Endothelial cell (in vitro differentiated cells): ENCODE measurements at places on chromosomes 1 and 21.

- no peak for DNase-seq
Observed at GRCh38 chr1:68268896-68269483, 36.7 kb upstream of the WLS start.

DNA sequence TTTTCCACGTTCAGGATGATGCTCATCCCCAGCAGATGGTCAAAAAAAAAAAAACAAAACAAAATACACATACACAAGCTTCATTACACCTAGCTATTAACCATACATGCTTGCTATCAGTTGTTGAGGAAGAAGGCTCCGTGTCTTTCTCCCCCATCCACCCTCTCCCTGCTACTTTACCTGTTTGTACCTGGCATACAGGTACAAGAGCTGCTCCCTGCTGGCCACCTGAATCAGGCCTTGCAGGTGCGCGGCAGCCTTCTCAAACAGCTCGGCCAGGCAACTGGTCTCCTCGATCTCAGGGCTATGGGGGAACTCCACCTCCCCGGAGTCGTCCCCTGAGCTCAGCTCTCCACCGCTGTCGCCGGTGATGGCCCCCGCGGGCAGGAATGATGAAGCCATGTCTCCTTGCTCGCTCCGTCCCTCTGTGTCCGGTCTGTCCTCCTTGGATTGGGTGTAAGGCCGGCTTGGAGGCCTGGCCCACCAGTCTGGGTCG, 464 bp downstream of the ACBD6 start:
- DNase-seq: no peak

- DNase-seq: no peak
Observed at GRCh38 chr1:233172201-233172600, 123.3 kb downstream of the PCNX2 start.

DNA sequence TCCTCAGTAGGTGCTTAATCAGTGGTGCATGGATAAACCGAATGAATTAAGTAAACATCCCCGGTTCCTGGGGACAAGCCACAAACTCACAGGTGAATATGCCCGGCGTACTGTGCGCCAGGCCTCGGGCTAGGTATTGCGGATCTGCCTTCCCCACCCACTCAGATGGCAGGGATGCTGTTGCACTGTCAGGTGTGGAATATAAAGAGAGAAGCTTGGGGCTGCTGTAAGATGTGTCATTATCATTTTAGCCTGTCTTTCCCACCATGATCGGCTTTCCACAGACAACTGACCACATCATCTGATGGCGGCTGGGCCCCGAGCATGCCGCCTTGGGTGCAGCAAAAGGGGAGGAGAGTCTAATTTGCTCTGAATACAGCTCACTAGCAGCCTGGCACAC, 45.4 kb upstream of the LRP8 start:
- no peak for DNase-seq

- DNase-seq: no peak
Observed at GRCh38 chr1:233957691-233958090, 53.2 kb downstream of the SLC35F3 start.

GRCh38 chr1:244173769-244174168, 122.7 kb downstream of the ZBTB18 start:
- no peak for DNase-seq

DNA sequence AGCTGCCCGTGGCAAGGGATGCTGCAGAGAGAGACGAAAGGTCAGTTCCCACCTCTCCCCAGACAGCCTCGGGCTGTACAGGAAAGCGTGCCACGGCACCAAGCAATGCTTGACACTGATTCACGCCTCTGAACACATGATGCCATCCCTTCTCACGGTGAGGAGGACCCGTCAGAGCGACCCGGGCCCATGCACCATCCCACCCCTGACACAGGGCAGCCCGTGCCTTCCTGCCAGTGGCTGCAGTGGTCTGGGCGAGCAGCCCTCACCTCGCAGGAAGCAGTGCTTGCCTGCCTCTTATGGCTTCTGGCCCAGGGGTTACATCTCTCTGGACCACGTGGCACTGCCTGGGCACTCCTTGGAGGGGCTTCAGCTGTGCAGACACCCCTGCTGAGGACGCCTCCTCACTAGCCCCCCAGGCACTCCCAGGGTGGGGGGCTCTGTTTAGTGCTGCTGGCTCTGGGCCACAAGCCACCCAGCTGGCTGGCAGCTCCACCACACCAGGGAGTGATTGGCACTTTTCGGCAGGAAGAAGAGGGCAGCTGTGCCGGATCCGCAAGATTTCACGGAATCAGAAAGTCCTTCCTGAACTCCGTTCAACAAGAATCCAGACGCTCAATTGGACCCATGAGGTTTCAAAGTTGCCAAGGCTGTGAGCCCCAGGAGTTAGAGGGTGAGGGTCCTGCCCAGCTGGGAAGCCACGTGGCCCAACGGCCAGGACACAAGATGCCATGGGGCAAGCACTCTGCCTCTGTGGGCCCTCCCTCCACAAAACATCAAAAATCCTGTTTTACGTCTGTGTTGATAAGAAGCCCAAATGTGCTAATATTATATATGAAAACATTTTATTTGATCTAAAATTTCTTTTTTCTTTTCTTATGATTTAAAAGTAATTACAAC, 34.8 kb upstream of the SLC19A1 start:
- DNase-seq: no peak

GRCh38 chr1:100325415-100326324, 26.6 kb upstream of the CDC14A start:
- DNase-seq: no peak

GRCh38 chr21:28547766-28548165, 444.9 kb downstream of the LTN1 start:
- DNase-seq: no peak

- no peak for DNase-seq
Observed at GRCh38 chr1:175000697-175001187, 995 bp downstream of the CACYBP start.

DNA sequence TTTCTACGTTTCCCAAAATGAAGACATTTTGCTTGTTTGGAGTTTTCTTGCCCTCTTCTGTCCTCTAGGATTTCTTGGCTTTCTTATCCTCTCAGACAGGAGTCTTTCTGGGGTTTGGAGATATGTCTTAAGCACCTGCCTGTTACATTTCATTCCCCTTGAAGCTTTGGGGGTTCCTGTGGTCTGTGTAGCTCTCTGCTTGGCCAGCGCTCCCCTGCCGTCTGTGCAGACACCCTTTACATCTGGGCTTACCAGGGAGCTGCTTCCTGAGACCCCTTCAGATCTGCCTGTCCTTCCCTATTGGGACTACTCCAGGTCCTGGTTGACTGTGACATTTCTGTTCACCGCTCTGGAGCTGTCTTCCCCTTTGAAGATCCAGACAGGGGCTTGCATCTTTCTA, 171.9 kb upstream of the CSF3R start:
- no peak for DNase-seq

DNA sequence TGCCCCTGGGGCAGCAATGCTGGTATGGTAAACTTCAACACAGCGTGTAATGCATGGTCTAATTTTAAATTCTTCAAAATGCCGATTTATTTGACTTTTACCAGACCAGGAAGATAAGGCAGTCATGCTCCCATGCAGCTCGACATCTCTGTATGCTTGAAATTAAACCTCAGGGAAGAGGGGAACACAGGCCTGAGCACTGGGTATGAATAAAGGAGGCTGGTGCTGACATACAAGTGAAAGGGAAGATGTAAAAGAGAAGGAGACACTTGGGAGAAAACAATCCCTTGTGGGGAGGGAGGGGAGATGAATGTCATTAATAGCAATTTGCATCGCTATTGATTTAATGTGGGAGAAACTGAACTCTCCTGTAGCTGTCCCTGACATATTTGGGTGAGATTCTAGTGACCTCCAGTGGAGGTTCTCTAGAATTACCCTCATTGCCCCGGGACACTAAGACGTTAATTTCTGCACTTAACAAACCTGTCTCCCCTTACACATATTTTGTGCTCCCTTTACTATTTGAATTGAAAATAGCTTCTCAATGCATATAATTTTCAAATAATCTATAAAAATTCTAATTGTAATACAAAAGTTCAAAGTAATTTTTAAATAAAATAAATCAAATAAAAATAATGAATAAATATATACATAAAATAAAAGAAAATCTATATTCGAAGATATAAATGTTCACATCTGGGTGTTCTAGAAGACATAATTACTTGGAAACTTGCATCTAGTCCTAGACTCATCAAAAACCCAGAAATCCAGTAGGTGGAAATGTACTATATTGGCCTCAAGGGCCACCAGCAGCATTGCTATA, 283.1 kb downstream of the LMX1A start:
- DNase-seq: peak; percentile 22

- DNase-seq: no peak
Observed at GRCh38 chr1:175472464-175472863, 270.9 kb downstream of the TNR start.

DNA sequence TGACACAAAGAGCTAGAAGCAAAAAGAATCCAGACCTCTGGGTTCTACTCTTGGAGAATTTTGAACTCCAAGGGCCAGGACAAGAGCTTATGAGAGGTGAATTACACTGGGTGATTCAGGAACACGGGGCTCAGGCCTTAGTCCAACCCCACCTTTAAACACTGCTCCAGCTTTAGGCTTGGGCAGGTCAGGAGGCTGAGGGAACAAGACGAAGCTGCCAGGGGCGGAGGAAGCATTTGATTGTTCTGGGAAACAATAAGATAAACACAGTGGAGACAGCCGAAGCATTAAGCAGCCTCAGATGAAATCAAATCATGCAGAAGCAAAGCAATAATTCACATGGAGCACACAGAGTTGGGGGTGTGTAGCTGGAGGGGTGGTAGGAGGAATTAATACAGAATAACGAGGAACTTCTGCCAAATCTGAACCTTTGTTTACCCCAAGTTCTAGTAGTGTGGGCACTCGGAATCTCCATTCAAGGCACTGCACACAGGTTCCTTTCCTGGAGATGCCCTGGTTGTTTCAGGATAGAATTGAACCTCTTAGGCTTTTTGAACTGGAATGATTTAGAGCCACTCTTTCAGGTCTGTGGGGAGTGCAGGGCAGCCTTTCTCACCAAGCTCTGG, 93.2 kb downstream of the PLXNA2 start:
- no peak for DNase-seq

GRCh38 chr1:15899266-15899665, 51.8 kb downstream of the SPEN start:
- DNase-seq: no peak

DNA sequence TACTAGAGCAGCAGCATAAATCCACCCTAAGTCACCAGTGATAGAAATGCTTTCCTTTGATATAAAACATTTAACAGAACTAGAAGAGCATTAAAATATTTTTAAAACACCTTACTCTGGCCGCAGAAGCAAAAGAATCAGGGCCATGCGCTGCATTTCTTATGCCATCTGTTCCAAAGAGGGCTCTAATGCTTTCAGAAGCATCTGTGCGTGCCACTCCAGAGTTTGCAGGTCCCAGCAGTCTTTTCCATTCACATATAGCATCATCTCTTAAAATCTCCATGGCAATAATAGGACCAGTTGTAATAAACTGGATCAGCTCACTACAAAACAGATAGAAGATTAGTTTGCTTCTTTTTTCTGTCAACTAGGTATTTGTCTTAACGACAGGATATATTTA, 69.2 kb downstream of the NME7 start:
- no peak for DNase-seq

GRCh38 chr1:28775121-28775942, 36.6 kb upstream of the OPRD1 start:
- DNase-seq: peak; percentile 66

- no peak for DNase-seq
Observed at GRCh38 chr1:167747988-167748387, 26.2 kb downstream of the MPZL1 start.

GRCh38 chr1:227796359-227796915, 19.0 kb upstream of the PRSS38 start:
- no peak for DNase-seq

DNA sequence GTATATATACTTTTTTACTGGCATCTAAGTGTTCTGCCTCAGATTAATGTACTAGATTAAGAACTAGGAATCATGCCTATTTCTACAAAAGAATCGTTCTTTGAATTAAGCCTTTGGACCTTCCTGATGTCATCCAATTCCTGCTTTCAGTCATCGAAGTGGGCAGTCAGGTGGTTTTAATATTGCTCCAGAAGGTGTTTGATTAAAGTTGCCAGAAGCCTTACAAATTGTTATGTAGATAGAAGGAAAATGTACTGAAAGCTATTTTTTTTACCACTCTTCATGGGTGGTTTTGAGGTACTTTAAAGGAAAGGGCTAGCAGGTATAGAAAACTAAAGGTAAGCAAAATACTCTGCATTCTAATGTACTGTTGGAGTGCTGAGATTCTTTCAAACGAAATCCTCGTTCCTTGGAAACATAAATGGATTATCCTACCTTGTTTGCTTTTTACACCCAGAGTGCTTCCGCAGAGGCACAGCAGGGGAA, 716 bp downstream of the CTBS start:
- no peak for DNase-seq

- no peak for DNase-seq
Observed at GRCh38 chr1:64122588-64122987, 80.8 kb upstream of the UBE2U start.

DNA sequence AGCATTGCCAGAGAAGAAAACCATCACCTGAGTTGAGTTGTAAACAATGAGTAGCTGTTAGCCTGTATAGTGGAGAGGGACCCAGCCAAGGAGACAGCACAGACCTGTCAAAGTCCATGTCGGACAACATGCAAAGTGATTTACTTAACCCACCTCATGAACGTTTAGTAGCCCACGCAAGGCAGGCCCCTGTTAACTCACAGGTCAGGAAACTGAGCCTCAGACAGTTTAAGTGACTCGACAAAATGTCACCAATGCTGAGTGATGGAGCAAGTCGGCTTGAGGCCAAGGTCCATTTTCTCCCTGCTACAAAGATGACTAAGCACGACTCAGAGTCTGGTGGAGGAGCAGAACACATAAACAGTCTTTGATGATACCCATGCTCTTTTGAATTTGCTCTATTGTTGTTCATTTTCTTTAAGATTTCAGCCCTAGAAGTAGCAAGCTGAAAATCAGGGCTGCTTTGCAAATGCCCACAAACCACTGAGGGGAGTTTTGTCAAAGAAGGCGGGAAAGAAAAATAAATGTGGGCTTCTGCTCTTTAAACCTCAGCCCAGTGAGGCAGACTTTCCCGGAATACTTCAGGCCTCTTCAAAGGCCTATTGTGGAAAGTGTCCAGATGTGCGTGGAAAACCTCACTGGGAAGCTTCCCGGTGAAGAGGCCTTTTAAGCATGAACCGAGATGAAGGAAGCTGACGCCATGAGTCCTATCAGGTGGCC, 83.8 kb upstream of the HOOK1 start:
- no peak for DNase-seq

- DNase-seq: no peak
Observed at GRCh38 chr1:39569034-39569433, 7.6 kb downstream of the PABPC4 start.

DNA sequence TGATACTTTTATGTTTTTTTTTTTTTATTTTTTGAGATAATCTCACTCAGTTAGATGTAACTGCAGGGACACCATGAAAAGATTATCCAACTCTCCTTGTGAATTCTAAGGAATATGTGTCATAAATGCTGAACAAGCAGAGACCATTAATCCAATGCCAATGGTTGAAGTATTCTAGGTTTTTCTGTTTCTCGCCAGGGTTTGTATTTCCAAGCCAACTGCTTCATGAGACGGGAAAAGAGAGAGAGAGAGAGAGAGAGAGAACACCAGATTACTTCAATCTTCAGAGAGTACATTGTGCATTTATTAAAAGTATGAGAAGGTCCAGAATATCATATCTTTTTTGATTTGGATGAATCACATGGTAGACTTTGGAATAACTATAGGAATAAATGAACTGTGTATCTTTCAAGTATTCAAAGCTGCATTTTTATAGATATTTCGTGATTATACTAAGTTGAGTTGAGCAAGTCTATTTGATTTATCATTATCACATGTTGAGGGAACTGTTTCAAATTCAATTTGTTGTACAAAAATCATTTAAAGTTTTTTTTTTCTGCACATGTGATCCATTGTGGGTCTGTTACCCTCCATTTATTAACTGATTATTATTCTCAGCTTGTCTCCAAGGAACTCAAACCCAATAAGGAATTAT, 108.4 kb downstream of the PLA2G4A start:
- no peak for DNase-seq

GRCh38 chr1:64683419-64683818, 61.5 kb upstream of the RAVER2 start:
- no peak for DNase-seq
